ENCODE measurements at places on chromosomes 1 and 21.

DNA sequence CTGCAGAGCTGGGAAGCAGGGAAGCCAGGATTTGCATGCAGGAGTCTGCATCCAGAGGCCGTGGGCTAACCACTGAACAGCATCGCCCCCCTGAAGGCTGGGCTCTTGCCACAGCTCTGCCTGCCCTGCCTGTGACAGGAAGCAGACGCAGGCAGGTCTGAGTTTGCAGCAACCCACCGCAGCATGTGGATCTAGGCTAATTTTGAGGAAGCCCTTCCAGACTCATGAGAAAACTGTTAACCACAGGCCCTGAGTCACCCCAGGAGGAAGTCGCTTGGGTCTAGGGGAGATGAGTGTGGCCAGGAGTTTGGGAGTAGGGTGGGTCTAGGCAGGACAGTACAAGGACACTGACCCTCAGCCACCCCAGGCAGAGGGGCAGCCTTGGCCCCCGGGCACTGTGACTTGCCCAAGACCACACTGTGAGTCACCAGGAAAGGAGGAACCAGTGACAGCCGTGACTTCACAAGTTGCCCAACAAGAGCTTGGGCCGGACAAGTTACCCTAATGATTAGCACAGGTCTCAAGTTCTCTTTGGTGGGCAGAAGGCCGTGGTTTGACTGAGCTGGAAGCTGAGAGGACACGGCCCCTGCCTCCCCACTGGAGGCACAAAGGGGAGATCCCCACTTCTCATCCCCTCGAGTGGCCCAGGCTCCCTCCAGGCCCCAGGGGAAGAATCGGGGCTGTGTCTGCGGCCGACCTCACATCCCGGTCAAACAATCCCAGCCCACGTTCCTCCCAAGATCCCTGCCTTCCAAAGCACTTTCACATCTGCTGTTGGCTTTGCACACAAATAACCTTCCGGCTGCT, 826 bp downstream of the LAPTM5 start:
- peak; percentile 80 for DNase-seq

DNA sequence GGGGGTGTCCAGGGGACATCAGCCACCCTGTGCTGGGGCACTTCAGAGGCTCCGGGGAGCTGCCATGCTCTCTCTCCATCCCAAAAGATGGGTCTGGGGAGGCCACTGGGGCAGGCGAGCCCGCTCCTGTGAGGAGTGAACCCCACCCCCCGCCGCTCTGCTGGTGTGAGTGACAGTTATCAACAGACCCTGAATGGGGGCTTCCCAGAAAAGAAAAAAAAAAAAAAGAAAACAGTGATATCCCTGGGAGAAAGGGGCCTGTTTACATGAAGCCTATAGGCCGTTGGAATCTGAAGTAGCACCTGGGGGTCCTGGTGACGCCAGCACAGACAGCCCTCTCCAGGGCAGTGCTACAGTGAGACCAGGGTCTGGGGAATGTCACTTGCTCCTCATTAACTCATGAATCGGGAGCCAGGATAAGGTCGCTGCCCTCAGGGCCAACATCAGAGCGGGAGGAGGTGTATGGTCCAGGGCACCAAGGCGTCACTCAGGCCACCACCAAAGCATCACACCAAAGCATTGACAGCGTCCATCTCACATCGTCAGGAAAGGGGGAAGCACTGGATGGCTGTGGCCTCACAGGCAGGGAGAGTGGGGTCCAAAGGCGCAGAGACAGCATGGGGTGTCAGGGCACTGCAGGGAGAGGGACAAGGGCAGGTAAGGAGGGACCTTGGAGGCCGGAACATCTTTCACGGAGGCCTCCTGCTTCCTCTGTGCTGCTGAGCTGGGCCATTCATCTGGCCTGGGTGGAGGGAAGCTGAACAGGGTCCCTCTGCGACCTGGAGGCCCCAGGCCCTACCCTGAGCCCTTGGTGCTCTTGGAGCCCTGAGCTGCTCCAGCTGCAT, 8.4 kb upstream of the NPHP4 start:
- peak; percentile 32 for DNase-seq

DNA sequence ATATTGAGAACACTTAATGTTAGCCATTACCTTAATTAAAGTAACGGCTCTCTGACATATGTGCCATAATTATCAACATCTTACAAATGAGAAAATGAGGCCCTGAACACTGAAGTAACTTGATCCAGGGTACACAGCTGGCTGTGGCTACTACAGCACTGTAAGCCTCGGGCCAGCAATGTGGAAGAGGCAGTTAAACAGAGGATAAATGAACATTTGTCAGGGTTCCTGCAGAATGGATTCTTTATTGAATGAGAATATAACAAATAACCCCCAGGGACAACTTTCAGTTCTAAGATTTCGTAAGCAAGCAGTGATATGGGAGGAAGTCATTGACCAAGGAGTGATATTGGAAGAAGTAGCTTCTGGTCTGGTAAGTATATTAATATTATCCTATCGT, 70.5 kb upstream of the SCYL3 start:
- DNase-seq: no peak

- no peak for DNase-seq
Measured at GRCh38 chr1:78047631-78048030, 1.9 kb downstream of the GIPC2 start.

DNA sequence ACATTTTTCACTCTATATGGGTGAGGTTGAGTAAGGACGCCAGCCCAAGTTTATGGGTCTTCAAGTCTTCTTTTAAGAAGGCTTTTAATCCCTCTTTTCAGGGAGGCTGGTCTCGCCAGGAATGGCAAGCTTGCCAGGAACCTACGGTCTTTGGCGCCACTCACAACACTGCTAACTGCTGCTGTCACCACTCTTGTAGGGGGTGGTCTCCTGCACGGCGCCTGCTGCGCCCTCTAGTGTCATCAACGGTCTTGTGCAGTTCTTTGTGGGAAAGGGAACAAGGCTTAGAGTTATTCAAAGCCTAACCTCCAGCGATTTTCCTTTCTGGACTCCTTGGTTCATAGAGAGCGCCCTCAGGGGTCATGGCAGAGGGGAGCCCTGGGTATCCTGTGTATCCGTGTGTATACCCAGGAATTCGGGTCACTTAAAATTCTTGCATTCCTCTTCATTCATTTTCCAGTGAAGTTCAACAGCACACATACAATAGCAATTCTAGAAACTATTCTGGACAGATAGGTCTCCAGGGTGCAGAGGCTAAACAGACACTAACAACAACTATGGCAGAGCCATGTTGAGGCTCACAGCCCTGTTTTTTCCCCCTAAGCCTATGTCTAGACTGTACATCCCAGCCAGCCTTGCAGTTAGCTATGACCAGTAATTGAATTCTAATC, 392.8 kb upstream of the CAMK1G start:
- no peak for DNase-seq

DNA sequence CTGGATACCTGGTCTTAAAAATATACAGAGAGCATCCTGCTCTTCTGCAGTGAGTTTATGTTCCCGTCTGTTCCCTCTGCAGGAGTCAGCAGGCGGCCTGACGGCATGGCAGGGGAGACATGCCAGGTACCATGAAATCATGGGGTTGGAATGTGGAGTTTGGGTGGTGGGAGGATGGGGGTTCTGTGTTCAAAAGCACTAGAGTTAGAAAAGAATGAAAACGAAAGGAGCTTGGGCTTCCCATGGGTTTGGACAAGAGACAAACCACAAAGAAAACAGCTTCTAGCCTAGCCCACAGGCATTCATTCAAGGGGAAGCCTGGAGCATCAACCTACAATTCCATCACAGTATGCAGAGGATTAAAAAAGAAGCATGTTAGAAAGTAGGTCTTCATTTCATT, 59.9 kb downstream of the WARS2 start:
- no peak for DNase-seq

GRCh38 chr1:62271948-62272728, 47.1 kb downstream of the KANK4 start:
- no peak for DNase-seq

DNA sequence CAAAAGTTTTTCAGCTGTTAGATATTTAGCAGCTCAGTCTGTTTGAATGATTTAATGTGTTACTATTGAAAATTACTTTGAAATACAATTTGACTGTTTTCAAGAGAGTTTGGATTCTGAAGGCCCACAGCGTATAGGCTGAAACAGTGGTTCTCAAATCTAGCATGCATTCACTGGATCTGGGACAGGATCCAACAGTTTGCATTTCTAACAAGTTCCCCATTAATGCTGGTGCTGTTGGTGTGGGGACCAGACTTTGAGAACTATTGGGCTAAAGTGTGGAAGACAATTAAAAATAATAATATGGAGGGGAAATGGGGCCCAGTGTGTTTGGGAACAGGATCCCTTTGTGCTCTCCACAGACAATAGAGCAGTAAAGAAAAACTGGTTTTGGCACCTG, 31.9 kb downstream of the ITSN1 start:
- no peak for DNase-seq

GRCh38 chr1:110233861-110234260, 23.7 kb downstream of the KCNC4 start:
- no peak for DNase-seq

GRCh38 chr21:42148097-42148496, 70.8 kb upstream of the ABCG1 start:
- DNase-seq: no peak

GRCh38 chr1:86914601-86914997, at the start of gene HS2ST1:
TSS of gene HS2ST1 (plus strand) at chr1:86914635.
- DNase-seq: no peak

- no peak for DNase-seq
Measured at GRCh38 chr21:42576639-42577038, 63.0 kb downstream of the SLC37A1 start.

- no peak for DNase-seq
Measured at GRCh38 chr1:245105815-245106410, 48.9 kb upstream of the KIF26B start.

GRCh38 chr21:26652854-26653253, 79.8 kb upstream of the CYYR1 start:
- no peak for DNase-seq

DNA sequence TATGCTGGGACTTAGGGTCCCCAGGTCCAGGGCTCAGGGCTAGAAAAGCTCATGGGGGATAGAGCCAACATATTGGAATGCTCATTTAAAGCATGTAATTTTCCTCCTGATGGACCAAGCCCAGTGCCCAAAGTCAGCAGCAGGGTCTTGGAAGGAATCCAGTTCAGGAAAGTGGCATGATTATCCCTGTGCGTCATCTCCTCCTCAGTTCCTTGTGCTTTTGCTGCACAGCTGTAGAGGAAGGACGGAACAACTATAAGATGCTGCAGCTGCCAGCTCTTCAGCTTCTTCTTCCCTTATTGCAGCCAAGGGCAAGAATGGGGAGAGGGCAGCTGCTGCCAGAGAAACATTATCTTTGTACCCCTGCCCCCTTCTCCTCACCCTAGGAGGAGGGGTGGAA, 58.4 kb downstream of the OVGP1 start:
- no peak for DNase-seq

DNA sequence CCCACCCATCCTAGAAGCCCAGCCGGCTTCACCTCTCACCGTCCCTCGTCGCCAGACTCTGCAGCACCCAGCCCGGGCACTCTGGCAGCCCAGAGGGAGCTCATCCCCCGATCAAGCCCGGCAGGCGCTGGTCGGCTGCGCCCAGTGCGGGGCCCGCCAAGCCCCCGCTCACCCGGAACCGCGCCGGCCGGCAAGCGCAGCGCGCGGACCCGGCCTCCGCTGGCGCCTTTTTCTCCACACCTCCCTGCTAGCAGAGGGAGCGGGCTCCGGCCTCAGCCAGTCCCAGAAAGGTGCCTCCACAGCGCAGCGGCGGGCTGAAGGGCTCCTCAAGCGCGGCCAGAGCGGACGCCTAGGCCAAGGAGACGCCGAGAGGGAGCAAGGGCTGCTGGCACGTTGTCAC, 2023.3 kb downstream of the NCAM2 start:
- no peak for DNase-seq

DNA sequence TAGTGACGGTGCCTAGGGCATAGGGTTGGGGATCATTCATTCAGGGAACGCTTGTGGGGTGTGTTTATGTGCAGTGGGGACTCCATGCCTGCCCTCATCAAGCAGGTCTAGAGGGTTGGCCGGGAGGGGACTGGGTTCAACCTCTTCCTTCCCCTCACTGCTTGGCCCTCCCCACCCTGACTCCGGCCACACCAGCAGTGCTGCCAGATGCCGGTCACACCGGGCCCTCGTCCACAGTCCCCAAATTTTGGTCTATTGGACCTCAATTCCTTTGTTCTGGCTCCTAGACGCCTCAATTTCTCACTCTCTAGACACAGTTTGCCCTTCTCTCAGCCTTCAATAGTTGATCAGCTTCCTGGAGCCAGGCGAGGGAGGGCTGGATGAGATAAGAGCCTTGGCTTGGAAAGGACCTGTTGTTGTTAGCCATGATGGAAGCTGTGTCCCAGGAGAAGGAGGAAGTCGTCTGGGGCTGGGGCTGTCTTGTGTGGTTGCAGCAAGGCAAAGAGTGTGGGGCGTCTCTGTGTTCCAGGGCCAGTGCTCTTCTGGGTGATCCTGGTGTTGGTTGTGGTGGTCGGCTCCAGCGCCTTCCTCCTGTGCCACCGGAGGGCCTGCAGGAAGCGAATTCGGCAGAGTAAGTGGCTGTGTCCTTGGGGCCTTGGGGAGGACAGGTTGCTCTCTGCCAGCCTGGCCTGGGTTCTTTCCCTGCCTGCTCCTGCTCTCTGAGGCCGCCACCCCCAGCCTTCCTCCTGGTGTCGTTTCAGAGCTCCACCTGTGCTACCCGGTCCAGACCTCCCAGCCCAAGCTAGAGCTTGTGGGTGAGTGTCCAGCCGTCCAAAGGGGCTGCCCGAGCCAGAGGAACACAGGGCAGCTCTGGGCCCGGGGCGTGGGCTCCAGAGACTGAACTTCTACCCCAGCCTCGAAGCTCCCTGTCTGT, 41.1 kb upstream of the TNFRSF1B start:
- DNase-seq: no peak

GRCh38 chr1:244160455-244161235, 109.6 kb downstream of the ZBTB18 start:
- no peak for DNase-seq

GRCh38 chr1:118535901-118536300, 350.9 kb upstream of the SPAG17 start:
- no peak for DNase-seq

GRCh38 chr1:68453060-68453670, 3.4 kb upstream of the RPE65 start:
- DNase-seq: no peak

- no peak for DNase-seq
Measured at GRCh38 chr1:230509281-230509977, 83.3 kb upstream of the PGBD5 start.

DNA sequence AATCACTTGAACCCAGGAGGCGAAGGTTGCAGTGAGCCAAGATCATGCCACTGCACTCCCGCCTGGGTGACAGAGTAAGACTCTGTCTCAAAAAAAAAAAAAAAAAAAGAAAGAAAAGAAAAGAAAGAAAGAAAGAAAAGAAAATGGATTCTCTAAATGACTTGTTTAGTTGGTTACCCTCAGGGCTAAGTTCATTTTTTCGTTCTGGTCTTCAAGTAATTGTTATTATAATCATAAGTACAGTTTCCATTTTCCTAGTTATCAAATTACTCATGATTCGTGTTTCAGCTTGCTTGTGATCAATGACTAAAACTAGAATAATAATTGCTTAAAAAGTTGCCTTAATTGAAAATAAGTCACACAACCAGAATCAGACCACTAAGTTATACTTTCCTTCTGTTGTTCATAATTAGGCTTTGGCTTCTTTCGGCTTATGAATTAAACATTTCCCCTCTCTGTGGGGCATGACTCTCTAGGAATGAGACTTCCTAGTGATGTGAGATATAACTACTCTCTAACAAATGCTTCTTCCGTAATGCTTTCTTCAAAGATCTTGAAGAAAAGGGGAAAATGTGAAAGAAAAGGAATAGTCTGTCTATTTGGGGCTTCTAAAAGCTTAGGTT, 9.6 kb upstream of the RLF start:
- no peak for DNase-seq
